ENCODE measurements at places on chromosomes 6 and 20.

- DNase-seq: peak; percentile 49
Measured at GRCh38 chr6:30263734-30264133, 50.5 kb upstream of the TRIM26 start.

GRCh38 chr6:80488190-80488589 lies 381.7 kb downstream of the BCKDHB start:
- no peak for DNase-seq

- no peak for DNase-seq
Measured at GRCh38 chr6:147759093-147759492, 250.6 kb downstream of the SAMD5 start.

DNA sequence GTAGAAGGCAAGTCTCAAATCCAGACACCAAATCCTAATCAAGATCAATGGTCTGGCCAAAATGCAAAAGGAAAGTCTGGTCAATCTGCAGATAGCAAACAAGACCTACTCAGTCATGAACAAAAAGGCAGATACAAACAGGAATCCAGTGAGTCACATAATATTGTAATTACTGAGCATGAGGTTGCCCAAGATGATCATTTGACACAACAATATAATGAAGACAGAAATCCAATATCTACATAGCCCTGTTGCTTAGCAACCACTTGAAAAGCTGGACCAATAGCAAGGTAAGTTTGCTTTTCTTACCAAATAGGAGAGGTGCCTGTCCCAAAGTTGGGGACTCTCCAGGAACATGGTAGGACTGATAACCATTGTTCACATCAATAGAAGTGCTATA lies 2.0 kb downstream of the SEMG2 start:
- no peak for DNase-seq

DNA sequence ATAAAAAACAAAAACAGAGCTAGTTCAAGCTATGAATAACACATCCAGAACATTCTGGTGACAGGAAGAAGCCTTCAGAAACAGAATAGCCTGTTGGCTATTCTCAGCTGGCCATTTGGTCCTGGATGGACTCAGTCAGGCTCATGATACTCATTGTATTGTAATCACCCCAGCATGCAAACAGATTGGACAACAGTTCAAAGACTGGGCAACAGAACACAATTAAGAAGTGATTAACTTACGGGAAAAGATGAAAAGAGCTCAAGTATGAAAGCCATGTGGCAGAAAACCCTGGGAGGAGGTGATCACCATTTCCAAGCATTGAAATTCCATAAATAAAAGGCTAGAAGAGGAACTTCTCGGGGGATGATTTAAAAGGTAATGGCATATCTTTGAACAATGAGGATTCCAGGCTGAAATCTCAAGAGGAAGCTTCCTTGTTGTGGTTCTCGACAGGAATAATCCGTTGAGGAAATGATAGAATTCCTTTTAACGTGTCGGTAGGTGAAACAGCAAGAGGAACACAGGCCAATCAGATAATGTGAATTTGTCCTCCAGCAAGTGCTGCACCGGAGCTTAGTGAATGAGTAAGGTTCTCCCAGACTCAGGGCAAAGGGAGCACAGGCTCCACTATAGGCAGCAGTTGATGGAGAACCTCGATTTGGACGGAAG lies 172.4 kb downstream of the BCAS1 start:
- no peak for DNase-seq

- DNase-seq: no peak
Measured at GRCh38 chr6:155132617-155133016, 131.2 kb upstream of the CLDN20 start.

DNA sequence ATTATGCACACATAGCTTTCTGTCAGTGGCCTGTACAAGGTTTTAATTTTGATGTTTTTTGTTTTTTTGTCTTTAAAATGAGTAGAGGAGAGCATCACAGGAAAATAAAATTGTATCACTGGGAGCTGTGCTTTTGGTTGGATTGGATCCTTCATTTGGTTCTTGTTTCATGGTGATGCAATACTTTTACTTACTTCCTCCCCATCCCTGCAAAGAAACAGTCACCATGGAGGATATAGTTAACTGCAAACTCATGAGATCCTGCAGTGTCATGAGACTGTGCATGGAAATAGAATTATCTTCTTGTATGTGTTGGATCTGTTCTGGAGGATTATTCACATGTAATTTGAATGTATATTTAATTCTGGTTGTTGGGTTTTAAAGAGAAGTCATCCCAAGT lies 122.3 kb downstream of the JARID2 start:
- peak; percentile 45 for DNase-seq

DNA sequence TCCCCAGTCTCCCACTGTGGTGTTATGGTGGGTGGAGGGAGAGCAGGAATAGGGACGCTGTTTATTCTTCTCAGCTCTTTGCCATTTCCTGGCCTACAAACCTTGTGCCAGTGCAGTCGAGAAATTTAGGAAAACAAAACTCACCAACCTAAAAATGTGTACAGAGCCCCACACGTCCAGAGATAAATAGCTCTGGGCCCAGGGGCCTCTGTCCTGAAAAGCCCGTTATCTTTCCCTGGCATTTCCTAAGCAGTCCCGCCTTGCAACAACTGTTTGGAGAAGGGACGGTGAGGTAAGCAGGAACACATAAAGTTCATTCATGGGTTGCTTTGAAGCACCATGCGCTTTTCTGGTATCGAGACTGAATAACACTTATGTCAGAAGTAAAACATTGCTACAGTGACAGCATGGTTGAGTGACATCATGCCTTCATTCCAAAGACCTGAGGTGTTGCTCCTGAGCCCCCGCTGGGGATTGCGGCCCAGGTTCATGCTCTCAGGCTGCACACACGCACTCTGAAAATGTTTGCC lies 80.1 kb upstream of the NXT1 start:
- DNase-seq: no peak

- no peak for DNase-seq
Measured at GRCh38 chr6:111238464-111239119, 151.3 kb downstream of the SLC16A10 start.

GRCh38 chr6:11706171-11706570 lies 72.4 kb downstream of the ADTRP start:
- DNase-seq: no peak

GRCh38 chr6:156825475-156825874 lies 48.3 kb downstream of the ARID1B start:
- no peak for DNase-seq

GRCh38 chr20:40218316-40218969 lies 470.6 kb downstream of the MAFB start:
- peak; percentile 32 for DNase-seq

DNA sequence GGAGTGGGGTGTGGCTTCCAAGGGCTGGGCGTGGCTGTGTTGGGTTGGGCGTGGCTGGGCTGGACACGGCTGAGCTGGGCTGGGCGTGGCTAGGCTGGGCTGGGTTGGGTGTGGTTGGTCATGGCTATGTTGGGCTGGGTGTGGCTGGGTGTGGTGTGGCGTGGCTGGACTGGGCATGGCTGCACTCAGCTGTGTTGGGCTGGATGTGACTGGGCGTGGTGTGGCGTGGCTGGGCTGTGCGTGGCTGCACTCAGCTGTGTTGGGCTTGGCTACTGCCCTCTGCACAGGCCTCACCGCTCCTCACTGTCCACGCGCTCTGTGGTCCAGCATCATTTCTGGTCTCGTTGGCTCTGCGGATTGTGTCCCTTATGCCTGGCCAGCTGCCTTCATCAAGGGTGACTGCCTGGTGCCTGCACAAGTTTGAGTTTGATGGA lies 43.5 kb upstream of the SLCO4A1 start:
- no peak for DNase-seq

DNA sequence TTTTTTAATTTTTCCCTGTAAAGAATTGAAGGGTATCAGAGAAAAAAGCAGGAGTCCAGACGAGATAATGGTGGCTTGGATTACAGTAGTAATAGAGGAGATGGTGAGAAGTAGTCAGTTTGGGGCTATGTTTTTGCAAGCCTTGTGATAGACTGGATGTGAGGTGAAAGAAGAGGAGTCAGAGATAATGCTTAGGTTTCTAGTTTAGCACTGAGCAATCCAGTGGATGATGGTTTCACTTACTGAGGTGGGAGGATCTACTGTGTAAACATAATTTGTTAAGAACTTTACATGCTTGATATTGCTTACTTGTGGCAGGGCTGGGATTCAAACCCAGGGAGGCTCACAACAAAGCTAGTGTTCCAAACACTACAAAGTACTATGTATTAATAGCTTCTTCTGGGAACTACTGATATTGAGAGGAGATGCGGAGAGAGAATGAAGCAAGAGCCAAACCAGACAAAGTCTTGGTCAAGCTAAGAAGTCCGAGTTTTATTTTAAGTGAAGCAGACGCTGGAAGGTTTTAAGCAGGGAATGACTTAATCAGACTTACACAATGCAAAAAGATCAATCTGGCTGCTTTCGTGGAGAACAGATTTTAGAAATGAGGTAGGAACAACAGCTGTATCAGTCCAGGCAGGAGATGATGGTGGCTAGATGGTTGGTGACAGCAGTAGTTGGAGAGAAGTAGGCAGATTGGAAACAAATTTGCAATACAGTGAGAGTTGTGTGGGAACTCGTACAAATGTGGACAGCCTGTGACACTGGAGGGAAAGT lies 58.0 kb downstream of the ZFAND3 start:
- DNase-seq: peak; percentile 9

- no peak for DNase-seq
Measured at GRCh38 chr6:106882601-106883518, 91.7 kb downstream of the CD24 start.

GRCh38 chr6:150212778-150213177 lies 69.9 kb downstream of the PPP1R14C start:
- no peak for DNase-seq

DNA sequence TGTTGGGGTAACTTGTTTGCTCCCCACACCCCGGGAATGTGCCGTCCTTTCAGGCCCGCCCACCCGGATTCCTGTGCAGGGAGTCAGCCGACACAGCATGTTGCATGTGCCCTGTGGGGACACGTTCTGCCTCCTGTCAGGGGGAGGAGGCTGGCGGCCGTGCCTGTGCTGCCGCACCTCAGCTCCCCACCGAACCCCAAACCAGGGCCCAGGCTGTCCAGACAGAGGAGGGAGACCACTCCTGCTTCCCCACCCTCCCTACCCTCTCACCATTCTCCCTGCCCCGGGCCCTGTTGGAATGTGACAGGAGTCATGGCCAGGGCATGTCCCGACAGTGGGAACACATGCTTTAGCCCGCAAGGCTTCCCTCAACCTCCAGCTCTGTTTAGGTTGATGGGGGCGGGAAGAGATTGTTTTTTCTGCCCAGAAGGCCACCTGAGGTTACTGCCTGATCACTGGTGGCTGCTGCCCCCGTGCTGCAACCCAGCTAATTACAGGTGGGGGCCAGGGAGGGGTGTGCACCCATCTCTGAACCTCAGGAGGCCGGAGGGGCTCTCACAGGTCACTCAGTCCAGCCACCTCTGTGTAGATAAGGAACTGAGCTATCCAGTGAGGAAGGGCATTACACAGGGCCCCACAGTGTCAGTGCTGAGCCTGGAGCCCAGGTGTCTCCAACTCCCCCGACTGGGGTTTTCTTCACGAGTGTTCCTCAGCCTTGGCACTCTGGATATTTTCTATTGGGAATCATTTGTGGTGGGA lies 13.6 kb downstream of the LRRC73 start:
- DNase-seq: peak; percentile 65

DNA sequence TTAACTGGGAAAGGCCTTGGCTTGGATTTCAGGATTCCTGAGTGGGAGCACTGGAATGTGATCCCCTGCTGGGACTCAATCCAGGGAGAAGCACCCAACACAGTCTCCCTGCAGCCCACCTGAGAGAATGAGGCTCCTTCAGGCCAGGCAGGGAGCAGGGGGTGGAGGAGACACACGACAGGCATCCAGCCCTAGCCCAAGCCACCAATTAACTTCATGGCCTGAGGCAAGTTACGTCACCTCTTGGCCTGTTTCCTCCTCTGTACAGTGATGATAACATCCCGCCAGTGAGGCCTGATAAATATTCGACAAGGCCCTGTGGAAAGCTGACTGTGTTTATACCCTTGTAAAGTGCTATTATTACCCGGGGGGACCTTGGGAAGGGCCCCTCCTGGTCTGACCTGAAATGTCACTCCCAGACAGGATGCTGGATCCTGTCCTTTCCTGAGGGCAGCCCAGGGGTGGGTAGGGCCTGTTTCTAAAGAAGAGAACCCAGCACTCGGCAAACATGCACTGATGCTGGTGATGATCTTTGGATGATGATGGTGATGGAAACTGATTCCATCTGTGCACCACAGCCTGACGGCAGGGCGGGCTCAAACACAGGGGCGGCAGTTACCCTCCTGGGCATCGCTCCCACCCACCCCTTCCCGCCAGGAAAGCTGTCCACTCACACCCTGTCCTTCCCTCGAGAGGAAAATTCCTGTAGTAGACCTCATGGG lies 12.4 kb downstream of the FRS3 start:
- no peak for DNase-seq

DNA sequence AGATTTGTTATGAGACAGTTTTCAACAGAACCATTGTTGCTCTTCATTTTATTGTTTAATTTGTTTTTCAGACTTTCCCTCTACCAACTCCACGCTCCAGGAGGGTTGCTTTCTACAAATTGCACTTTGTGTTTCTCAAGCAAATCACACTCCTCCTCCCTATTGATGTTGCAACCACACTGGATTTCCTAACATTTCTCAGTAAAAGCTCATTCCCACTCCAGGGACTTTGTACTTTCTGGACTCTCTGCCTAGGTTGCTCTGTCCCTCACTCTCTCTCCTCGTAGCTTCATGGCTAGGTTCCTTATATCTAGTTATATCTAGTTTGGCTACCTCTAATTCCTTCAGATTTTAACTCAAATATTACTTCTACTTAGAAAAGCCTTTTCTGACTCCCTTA lies 20.3 kb downstream of the PGK2 start:
- no peak for DNase-seq

DNA sequence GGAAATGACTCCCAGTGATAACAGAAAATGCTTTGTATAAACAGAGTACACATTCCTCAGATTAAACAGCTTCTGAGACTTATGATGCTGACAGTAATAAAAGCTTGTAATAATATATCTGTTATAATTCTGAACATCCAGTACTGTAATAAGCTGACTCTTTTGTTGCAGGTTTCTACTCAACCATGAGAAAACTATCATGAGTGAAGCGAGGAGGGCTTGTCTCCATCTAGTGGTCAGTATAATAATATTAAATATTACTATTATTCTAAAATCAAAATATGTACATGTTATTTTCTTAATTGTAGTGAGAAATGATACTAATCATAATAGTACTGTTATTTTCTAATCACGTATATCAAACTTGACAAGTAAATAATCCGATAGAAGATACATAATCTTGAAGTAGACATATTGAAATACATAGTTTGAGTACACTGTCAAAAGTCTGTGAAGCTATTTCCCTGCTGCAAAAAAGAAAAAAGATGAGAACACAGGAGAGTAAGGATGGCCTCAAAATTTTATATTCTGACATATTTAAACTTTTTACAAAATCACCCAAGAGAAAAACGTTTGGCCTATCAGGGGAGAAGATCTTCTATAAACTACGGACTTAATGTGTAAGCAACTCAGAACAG lies 183.1 kb downstream of the MOXD1 start:
- DNase-seq: peak; percentile 4
